ENCODE measurements at places on chromosomes 4 and X.

DNA sequence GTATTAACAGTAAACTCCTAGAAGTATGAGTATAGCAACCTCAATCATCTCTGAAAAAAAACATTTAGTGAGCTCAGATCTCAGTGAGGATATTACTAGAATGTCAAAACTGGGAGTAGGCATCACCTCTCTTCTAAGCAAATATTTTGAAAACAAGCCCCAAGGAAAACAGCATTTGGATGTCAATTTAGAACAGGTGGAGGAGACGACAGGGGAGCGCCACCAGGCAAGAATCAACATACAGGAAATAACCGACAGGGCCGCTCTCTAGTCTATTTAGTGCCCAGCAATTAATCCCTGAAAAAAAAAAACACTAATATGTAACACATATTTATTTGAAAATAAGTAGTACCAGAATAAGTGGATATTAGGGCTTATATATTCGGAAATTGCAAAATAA lies 940.3 kb upstream of the ADGRL3 start:
- no peak for DNase-seq

GRCh38 chr4:11895766-11896165 lies 467.1 kb upstream of the HS3ST1 start:
- no peak for DNase-seq

DNA sequence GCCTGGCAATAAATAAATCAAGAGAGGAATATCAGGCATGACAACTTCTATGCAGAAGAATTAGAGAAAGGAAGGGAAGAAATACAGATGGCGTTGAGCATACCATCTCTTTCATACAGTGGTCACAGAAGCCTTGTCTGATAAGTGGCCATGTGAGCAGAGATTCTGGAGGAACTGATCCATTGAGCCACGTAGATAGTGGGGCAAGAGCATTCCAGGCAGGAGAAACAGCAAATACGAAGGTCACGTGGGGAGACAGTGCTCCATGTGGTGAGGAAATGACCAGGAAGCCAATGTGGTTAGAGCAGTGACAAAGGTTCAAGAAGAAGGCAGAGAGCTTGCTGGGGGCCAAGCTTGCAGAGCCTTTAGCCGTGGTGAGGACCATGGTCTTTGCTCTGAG lies 226.7 kb upstream of the NOCT start:
- no peak for DNase-seq

GRCh38 chrX:9953396-9953795 lies 13.8 kb upstream of the CLDN34 start:
- DNase-seq = no peak

GRCh38 chr4:88957570-88957969 lies 99.4 kb downstream of the FAM13A start:
- no peak for DNase-seq

- DNase-seq = no peak
Observed at GRCh38 chr4:80367737-80368136, 32.2 kb downstream of the CFAP299 start.

GRCh38 chrX:20254712-20255299 lies 11.9 kb downstream of the RPS6KA3 start:
- DNase-seq = no peak

GRCh38 chrX:40062525-40063155 lies 35.1 kb downstream of the BCOR start:
- no peak for DNase-seq

DNA sequence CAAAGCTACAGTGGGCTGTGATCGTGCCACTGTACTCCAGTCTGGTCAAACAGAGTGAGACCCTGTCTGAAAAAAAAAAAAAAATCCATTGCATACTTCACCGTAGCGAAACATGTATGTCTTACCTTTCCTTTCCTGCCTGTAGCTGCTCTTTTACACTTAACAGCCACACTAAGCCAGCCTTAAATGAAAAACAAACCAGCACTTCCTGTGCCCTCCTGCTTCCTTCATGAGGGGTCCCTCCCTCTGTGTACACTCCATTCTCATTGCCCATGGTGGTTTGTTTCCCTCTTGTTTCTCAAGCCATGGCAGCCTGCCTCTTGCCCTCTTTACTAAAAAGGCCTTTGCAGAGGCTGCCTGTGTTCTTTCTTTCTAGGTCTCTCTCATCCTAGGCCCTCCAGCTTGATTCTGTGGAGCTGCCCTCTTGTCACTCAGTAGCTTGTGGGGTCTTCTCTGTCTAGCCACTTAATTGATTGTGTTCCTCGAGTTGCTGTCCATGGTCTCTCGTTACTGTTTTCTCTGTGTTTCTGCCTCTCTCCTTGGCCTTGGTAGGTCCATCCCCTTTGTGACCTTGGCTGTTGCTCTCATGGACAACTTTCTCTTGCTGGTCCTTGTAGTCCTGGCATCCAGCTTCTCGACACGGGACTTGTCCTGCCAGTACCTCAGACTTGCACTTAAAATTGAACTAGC lies 52.1 kb upstream of the MSANTD1 start:
- no peak for DNase-seq

DNA sequence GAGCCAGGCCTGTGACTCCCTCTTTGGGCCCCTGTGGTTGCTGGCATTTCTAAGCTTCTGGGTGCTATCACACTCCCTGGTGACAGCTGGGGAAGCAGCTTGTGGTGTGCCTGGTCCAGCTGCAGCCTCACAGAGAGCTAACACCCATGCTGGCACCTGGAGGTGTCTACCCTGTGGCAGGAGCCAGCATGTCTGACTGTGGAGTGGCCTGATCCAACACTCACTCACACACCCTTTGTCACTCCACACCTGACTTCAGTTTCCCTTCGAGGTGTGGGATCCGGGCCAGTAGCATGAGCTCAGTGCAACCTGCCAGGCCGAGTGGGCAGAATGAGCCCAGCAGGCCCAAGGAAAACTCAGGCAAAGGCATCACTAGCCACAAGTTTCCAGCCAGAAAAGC lies 67.5 kb downstream of the TECRL start:
- no peak for DNase-seq

- no peak for DNase-seq
Observed at GRCh38 chr4:92455329-92455839, 151.6 kb downstream of the GRID2 start.

GRCh38 chrX:81201671-81202455 lies at the start of the genes HMGN5 and SH3BGRL:
TSS of gene HMGN5 (minus strand) at chrX:81201913. CDS start at chrX:81121549, 80,364 bp downstream.
TSS of gene SH3BGRL (plus strand) at chrX:81202102. CDS start at chrX:81202201, 99 bp downstream.
- DNase-seq = no peak

- no peak for DNase-seq
Observed at GRCh38 chr4:152515678-152516077, 20.2 kb downstream of the FBXW7 start.

GRCh38 chrX:88612870-88613329 lies 134.1 kb upstream of the CPXCR1 start:
- no peak for DNase-seq

GRCh38 chr4:73528171-73528570 lies 46.6 kb downstream of the AFM start:
- DNase-seq = no peak

- DNase-seq = no peak
Observed at GRCh38 chr4:142406917-142407501, 439.1 kb downstream of the INPP4B start.

- no peak for DNase-seq
Observed at GRCh38 chr4:81084029-81084428, 53.5 kb downstream of the BMP3 start.

- no peak for DNase-seq
Observed at GRCh38 chrX:41895826-41896225, 27.5 kb downstream of the CASK start.

GRCh38 chrX:22122510-22122909 lies 90.4 kb downstream of the PHEX start:
- DNase-seq = no peak

GRCh38 chrX:72630185-72630584 lies 57.5 kb upstream of the HDAC8 start:
- no peak for DNase-seq

- no peak for DNase-seq
Observed at GRCh38 chr4:168707205-168707604, 210.4 kb downstream of the PALLD start.

DNA sequence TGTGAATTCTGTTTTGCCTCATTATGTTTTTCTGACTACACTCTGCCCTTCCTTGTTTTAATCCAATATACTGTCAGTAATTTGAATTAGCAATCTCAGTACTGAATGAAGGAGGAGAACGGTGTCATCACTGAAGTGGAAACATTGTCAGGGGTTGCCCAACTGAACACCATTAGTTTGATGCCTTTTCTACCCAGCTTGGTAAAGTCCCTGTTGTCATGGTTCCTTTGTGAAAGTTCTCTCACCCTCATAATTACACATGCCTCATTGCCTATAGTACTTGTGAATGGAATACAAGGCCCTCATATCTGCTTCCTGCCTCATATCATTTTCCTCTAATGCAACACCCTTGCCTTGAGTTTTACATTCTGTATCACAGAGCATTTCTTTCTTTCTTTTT lies 76.9 kb downstream of the RRAGB start:
- DNase-seq = no peak

GRCh38 chr4:23733476-23733875 lies 156.4 kb downstream of the PPARGC1A start:
- DNase-seq = no peak

DNA sequence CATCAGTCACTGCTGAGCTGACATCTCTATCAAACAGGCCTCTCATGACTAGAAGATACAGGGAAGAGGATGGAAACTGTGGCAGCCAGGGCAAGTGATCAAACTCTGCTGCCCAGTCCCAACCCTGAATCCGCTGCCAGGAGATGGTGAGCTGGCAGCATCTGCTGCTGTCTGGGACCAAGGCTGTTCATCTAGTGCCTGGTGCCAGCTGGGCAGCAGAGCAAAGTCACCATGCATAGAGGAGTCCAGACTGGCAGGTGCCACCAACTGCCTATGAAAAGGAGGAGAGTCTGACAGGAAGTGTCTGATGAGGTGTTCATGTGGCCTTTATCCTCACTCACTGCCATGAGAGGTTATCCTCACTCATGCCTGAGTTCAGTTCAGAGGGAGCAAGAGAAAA lies 518.9 kb downstream of the MID1IP1 start:
- no peak for DNase-seq

DNA sequence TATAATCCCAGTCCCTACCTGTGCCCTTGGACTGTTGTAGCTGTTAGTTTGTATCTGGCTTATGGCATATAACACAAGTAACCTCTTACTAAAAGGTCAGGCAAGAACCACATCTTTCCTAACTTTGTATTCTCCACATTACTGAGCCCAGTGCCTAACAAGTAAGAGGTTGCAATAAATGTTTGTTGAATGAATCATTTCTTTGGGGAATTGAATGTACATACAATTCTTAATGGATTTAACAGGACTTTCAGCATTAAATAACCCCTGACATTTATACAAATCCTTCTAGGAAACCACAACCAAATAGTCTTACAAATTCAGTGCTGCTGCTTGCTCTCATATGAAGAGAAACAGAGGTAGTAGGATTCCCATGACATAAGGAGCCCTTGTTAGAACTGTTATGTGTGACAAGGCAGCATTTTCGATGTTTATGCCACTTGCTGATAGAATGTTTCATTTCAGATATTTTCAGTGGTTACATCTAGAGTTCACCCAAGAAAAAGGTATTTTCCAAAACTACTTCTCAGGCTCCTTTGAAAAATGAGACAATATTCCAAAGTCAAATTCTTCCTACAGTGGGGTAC lies 62.0 kb downstream of the MBNL3 start:
- DNase-seq = no peak

GRCh38 chr4:32987111-32987510 lies 2266.9 kb downstream of the PCDH7 start:
- no peak for DNase-seq

DNA sequence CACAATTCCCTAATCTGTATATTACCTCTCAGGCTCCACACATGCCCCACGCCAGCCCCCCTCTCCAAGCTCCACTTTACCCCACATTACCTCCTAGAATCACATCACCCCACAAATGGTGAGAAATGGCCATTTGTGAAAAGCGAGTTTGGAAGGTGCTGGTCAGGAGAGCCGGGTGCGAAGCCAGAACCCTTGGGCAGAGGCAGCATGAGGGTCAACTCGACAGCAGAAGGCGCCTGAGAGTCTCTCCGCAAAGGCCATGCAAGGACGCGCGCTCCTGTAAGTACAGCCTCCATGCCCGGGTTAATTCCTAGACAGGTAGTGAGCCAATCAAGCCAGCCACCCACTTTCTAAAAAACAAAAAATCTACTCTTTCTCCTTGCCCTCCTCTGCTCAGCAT lies 42.4 kb downstream of the RHOXF2 start:
- DNase-seq = no peak

- no peak for DNase-seq
Observed at GRCh38 chrX:9141496-9141895, 107.6 kb upstream of the FAM9B start.
